Stimulated activated naive CD4-positive, alpha-beta T cell treated with Interleukin-2 at 50 U/mL for 16 hours (primary cell): ENCODE measurements at places on chromosomes 2 and 18.

DNA sequence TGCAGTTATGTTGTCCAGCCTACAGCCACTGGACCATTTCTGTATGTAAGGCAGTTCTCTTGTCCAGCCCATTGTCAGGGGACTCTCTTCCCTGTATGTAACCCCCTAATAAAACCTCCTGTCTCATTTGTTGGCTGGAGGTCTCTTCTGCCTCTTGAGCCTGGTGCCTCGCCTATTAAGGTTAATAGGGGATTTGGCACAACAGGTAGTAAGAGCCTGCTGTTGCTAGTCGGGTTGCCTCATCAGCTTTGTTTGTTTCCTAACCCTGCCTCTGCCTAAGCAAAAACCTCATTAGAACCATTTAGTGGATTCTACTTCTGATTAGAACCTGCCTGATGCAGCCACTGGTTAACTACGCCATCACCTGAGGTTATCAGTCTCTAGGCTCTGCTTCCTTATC is 62.2 kb upstream of the STPG4 start:
- no peak for DNase-seq

- DNase-seq: no peak
Observed at GRCh38 chr18:57446322-57446721, 11.1 kb downstream of the ONECUT2 start.

- no peak for DNase-seq
Observed at GRCh38 chr2:135703300-135703699, 38.4 kb upstream of the UBXN4 start.

DNA sequence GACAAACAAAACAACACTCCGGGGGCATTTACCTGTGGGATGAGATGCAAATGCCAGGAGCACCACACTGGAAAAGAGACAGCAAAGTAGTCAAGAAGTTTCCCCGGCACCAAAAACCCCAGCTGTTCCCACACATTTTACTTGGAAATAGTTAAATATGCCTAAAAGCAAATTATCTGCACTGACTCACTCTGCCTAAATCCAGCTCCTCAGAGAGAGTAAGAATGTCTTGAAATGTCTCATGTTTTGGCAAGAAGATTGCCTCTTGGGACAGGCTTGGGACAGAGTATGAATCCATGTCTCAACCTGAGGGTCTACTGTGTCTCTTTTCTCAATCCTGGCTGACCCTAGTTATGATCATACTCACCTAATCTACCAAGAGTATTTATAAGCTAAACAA is 87.5 kb upstream of the RIOK3 start:
- DNase-seq: no peak

GRCh38 chr2:225437319-225437718 is 37.8 kb downstream of the NYAP2 start:
- no peak for DNase-seq

GRCh38 chr2:217242947-217243346 is 383.1 kb upstream of the TNP1 start:
- no peak for DNase-seq
